Activated CD8-positive, alpha-beta memory T cell treated with anti-CD3 and anti-CD28 coated beads, Interleukin-2, amount 10 ng/mL, durations not matched to agents 7 days and 5 days (primary cell): ENCODE measurements at places on chromosomes 13 and 19.

DNA sequence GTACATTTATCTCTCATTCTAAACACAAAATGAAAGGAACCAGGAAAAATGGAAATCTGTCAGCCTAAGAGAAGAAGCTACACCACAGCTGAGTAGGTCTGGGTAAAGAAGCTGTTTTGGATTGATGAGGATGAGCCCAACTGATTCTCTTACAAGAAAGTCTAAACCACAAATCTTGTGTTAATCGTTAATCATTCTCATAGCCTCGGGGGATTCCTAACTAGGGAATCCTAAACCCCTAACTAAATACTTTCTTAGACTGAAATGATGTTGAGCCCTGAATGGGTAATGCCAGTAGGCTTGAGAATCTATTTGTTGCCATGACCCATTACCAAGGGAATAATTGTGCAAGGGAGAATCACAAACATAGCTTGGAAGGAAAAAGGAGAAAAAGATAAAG, 327.5 kb upstream of the SPRY2 start:
- DNase-seq = no peak

- no peak for DNase-seq
These were observed 78.4 kb downstream of the GPC6 start for GRCh38 chr13:93304868-93305613.

- DNase-seq = no peak
These were observed 14.6 kb downstream of the MCF2L start for GRCh38 chr13:112983428-112984196.

GRCh38 chr13:60727140-60727539, 330.1 kb downstream of the TDRD3 start:
- DNase-seq = no peak

- no peak for DNase-seq
These were observed 164.9 kb upstream of the CSNK1A1L start for GRCh38 chr13:37270226-37271001.

DNA sequence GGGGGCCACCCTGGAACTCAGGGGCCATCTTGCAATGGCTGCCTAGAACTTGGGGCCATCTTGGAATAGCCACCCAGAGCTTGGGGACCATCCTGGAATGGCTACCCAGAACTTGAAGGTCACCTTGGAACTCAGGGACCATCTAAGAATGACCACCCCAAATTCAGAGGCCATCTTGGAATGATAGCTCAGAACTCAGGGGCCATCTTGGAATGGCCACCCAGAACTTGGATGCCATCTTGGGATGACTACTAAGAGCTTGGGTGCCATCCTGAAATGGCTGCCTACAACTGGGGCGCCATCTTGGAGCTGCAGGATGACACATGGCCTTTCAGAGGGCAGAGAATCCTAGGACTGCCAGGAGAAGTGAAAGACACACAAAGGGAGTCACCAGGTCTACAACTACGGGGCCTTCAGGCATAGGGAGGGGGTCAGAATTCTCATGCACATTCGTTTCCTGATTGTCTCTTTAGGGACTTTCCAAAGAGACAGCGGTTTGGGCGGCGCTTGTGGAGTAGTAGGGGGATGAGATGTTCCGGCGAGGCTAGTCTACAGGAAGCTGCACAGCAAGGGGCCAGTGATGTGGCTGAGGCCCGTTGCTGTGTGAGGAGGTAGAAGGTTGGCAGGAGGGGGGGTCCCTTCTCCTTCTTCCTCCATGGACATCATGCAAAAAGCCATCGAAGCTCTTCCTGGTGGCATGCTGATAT, 125.0 kb downstream of the IER2 start:
- peak; percentile 52 for DNase-seq

- DNase-seq = no peak
These were observed at the start of gene FAM83E for GRCh38 chr19:48614436-48615230. FAM83E (minus strand) TSS chr19:48615076; CDS start chr19:48613372, 1,704 bp downstream.

DNA sequence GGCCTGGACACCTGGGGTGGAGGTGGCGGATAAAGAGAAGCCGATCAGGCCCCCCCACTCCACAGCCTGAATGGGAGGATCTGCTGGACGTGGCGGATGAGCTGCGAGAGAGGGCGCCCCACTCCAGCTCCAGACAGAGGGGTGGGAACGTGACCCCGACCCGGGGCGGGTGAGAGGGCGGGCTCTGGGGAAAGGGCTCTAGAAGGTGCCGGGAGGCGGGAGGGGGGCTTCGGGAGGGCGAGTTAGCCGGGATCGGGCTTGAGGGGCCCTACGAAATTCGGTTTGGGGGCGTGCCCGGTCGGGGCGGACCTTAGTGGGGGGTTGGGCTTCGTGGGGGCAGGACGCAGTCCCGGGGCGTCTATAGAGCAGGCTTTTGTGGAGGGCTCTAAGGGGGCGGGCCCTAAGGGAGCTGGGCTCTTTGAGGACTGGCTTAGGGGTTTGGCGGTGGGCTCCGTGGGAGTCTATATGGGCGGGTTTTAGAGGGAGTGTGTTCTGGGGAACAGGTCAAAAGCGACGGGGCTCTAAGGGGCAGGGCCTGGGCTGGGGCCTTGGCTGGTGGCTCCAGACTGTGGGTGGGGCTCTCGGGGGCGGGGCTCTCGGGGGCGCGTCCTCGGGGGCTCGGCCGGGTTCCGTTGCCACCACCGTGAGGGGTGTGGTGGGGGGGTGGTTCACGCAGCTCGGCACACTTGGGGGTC, 4.1 kb upstream of the NANOS3 start:
- DNase-seq = peak; percentile 61

DNA sequence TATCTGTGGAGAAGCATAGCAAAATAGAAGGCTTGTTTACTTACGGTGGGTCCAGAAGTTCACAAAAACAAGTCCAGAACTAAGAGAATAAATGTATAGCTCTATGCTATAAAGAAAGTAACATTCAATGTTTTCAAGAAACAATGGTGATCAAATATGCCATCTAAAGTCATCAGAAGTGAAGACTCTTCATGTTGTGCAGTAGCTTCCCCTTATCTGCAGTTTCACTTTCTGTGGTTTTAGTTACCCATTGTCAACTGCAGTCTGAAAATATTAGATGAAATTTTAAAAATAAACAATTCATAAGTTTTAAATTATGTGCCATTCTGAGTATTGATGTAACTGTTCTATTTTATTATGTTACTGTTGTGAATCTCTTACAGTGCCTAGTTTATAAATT, 72.5 kb downstream of the EDNRB start:
- DNase-seq = no peak

- DNase-seq = no peak
These were observed 411.8 kb downstream of the KCTD12 start for GRCh38 chr13:76474356-76474755.

DNA sequence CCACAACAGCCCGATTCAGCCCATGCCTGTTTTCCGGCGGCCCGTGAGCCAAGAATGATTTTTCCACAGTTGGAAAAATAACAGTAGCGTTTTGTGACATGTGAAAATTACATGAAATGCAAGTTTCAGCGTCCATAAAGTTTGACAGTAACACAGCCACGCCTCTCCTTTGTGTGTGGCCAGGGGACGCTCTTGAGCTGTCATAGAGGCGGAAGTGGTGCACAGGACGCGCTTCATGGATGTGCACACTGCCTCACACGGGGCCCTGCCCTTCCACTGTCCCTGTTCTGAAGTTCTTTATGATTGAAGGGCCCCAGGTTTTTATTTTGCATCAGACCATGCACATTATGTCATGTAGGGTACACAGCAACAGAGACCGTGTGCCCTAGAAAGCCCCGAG, 12.4 kb upstream of the ELAVL1 start:
- DNase-seq = peak; percentile 64

DNA sequence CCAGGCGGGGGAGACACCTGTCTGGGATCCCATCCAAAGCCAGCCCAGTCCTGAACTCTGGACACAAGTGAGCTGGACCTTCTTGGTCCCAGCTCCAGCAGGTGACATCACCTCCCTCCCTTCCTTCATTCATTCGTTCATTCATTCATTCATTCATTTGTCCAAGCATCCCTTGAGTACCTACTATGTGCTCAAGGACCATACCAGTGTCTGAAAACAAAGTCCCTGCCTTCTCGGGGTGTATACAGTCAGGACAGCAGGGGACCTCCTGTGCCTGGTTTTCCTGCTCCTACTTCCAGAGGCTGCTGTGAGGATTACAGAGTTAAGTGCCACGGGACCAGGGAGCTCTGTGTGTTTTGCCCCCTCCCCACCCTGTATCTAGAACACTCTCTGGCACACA, 14.0 kb downstream of the ACER1 start:
- DNase-seq = no peak

DNA sequence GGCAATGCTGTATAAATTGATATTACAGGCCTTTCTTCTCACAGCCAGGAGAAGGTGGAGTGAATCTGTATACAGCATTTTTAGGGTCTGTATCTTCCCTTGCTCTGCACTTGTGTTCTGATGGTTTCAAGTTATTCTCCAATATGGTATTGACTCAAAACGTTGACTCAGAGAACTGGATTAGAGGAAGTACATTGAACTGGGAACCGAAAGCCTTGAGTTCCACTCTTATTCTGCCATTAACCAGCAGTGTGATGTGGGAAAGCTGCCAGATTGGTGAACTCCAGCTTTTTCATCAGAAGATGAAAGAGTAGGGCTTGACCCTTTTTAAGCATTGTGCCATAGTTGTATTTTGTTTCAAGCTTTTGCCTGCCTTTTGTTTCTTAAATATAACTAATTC, 167.7 kb downstream of the SPRY2 start:
- no peak for DNase-seq

DNA sequence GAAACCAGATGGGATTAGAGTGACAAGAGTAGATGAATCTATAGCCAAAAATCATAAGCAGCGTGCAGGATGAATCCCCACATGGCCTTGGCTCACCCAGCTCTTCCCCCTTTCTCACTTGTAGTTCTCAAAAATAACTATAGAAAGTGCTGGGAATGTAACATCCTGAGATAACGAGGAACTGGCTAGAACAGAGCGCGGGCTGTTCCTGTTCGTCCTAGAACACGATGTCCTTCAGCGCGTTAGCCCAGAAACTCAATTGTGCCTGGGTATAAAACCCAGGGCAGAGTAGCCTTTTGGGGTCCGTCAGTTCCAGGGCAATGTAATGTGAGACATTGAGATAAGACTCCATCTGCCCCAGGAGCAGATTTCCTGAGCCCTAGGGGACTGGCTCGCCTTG, 326.2 kb downstream of the TSHZ3 start:
- no peak for DNase-seq

DNA sequence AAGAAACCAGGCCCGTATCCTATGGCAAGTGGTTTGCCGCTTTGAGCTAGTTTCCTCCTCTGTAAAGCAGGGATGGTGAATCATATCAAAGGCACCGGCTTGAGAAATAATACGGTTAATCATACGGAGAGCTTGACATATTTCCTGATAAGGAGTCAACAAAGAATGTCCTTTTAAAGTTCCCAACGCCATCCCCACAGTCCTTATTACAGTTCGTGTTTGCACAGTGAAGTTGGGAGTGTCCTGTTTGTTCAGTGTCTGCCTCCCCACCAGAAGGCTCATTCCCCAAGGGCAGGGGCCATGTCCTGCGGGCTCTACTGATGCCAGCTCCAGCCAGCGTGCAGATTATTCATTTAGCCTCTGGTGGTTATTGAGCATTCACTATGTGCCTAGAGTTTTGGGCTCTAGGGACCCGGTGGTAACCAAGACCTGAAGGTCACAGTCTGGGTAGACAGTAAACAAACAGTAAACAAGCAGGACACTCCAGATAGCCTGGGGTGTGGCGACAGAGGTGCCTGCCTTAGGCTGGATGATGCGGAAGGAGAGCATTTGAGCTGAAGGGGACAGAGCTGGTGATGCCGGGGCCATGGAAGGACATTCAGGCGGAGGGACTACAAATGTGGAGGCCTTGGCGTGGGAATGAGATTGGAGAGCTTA, 6.3 kb downstream of the GRAMD1A start:
- no peak for DNase-seq

DNA sequence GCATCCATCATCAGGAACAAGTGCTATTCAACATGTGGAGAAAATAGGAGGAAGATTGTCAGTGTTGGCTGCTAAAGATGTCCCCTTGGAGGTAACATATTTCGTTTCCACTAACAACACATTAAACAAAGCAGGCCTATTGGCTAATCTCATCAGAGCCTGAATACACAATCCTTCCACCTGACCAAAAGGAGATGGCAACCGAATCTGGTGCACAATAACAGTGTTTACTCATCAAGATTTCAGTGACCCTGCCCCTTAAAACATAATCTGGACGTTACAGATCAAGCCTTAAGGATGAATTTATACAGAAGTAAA, 582.5 kb downstream of the EFNB2 start:
- no peak for DNase-seq

DNA sequence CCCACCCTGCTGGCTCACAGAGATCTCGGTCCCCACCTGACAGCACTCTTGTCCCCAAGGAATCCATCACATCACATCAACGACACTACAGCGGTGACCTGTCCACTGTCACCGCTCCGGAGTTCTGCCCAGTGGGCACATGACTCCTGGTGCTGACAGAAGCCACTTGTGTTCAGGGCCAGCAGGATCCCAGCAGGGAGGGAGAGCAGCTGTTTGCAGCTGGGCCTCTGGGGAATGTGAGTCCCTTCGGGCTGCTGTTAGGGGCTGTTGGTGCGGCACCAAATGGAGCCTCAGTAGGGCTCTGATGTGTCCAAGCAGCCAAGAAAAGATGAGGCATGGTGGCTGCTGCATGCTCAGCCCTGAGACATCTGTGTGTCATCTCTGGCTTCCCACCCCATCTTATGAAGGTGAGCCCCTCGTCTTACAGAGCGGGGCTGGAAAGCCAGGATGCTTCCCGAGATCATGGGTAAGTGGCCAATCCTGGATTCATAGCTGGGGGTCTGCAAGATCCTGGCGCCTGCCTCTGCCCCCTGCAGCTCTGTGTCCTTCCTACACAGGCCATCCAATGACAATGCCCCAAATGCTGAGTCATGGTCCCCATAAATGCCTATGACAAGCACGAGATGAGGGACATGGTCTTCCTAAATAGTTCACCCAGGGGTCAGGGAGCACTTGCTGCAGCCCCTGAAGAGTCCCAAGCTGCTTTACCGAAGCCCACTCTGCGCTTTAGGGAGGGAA, 56.0 kb downstream of the F2RL3 start:
- DNase-seq = no peak

GRCh38 chr13:22925881-22926747, 254.7 kb upstream of the SGCG start:
- DNase-seq = no peak

GRCh38 chr19:40279120-40279551, 6.0 kb downstream of the AKT2 start:
- DNase-seq = no peak

DNA sequence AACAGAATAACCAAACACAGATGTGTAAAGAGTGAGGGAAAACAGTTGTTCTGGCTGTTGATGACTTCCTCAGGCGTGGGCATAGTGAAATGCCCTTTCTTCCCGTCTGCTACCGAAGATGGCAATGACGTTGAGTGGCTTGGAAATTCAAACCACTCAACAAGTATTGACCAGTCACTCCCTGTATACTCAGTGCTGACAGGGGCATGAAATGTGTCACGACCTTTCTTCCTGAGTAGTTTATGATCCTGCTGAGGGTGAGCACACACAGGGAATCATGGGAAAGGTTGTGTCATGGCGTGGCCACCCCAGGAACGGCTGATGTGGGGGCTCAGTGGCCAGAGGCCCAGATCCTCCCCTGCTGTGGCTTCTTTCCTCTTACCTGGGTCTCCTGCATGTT, 87.8 kb upstream of the C1QTNF9B start:
- no peak for DNase-seq

GRCh38 chr13:27276188-27276587, 5.6 kb downstream of the RASL11A start:
- no peak for DNase-seq

GRCh38 chr13:30816736-30817135, 81.4 kb downstream of the ALOX5AP start:
- DNase-seq = no peak
